ENCODE measurements at places on chromosomes 2 and 18.

DNA sequence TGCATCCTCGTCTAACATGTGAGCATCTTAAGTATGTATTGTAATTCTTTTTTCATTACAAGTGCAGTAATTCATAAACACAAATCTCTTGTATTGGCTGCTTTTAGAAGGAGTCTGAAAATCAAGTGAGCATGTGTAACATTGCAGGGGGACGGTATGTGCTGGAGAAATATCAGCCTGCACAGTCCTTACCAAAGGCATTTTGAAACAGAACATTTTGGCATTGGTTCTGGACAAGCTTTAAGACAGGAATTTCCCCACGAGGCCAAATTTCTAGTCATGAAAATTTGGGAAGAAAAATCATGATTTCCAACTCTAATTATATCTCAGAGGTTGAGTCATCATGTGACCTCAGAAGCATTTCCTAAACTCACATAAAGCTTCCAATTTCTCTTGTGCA is 24.7 kb upstream of the NRP2 start:
- no peak for DNase-seq

DNA sequence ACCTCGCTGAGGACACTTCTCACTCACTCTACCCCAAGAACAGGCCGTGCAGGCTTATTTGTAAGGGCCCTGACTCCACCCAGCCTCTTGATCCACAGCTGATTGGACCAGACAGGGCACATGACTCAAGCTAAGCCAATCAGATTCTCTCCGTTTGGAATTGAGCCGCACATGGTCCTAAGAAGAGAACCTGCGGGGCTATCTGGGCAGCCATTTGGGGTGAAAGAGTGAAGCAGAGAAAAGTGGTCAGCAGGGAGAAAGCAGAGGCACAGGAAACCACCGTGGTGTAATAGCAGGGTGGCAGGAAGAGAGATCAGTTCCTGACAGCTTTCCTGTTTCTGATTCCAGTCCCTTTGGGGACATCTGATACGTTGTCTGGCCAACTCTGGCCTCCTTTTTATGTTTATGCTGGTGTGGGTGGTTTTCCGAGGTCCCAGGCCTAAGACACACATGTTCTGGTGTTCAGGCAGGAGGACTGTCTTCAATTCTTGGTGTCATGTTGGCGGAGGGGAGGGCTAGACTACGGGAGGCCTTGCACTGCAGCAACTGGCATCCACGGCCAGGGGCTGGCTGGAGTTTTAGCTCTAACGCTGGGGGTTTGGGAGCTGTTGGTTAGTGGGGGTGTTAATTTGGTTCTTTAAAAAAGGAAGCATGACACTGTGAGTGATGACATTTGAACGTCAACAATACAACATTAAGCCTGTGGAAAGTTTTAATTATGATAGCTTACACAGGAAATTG is 26.1 kb upstream of the SPTBN1 start:
- no peak for DNase-seq

GRCh38 chr18:59264121-59264571 is 9.1 kb downstream of the RAX start:
- no peak for DNase-seq

GRCh38 chr2:46951290-46952064 is 35.9 kb upstream of the MCFD2 start:
- DNase-seq: no peak

DNA sequence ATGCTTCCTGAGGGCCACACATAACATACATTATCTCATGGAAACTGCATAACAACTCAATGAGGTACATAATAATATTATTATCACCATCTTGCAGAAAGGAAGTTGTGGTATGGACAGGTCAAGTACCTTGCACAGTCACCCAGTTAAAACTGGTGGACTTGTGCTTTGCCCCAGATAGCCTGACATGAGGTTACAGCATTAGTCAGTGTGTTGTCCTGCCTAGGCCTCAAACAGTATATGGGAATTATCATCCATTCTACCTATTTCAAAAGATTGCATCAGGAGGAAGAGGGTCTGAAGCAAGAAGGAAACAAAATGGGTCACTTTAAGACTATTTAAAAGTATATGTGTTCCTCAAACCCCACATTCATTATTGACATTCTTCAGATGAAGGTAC is 5.4 kb upstream of the ANTXR1 start:
- DNase-seq: no peak

DNA sequence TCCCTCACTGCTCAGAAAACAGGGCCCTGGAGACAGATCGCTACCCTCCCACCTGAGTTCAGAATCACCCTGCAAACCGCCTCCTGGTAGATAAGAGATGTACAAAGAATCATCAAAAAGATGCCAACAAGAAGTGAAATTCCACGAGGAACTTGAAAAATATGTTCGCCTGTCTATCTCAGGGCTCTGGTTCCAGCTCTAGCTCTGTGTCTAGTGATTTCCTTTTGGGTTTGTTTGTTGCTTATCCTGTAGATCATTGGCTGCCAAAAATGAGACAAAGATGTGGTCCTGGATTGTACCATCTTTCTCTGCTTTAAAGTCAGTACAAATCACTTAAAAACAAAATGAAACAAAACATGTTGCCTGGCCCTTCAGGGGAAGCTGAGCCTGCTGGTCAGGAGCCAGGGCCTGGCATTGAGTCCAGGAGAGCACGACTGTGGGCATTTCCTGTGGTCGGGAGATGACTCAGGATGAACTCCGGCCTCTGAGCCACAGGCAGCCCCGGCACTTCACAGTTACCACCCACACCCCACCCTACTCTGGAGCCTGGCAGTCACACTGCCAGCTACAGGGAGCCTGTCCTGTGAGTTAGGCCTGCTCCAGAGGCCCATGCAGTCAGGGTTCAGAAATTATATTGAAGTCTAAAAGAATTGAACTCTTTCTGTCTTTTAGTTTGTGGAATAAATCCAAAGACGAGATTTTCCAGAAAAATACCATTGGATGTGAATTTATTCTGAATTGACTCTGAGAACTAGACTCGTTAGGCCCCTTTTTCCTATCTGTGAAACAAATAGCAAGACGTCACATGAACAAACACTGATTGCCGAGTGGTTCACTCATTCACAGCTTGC is 8.0 kb upstream of the ITGB6 start:
- DNase-seq: no peak

- DNase-seq: no peak
Measured at GRCh38 chr2:144524118-144525009, 4.4 kb upstream of the ZEB2 start.

GRCh38 chr2:26628561-26629345 is 12.4 kb downstream of the CIB4 start:
- DNase-seq: no peak

DNA sequence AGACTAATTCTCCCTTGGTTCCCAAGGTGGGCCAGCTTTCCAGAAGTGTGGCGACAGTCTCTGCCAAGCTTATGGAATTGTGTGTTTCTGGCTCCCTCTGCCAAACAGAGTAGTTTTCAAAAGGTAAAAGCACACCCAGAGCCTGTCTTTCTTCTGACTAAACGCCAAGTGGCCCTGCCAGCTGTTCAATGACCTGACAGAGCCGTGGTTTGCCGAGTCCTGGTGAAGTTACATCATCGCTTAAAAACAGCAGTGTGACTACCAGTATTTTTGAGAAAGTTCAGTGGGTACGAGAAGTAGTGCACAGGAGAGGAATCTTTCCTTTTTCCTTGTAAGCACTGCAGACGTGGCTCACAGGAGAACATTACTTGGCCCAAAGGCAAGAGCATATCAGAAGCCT is 1.9 kb downstream of the PER2 start:
- DNase-seq: no peak

- no peak for DNase-seq
Measured at GRCh38 chr2:143477714-143478443, 348.7 kb downstream of the ARHGAP15 start.

DNA sequence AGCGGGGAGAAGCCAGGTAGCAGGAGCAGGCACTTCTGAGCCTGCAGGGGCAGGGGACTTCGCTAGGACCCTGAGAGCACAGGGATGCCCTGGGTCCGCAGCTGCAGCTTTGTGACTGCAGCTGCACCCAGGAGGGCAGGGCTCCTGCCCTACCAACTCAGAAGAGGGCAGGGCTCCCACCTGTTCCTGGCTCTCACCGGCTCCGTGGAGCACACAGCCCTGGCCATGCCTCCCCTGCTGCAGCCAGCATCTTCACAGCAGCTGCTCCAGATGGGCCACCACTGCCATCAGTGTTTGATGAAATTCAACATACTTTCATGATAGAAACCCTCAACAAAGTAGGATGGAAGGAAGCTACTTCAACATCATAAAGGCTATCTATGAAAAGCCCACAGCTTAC is 92.7 kb downstream of the FAM210A start:
- no peak for DNase-seq

DNA sequence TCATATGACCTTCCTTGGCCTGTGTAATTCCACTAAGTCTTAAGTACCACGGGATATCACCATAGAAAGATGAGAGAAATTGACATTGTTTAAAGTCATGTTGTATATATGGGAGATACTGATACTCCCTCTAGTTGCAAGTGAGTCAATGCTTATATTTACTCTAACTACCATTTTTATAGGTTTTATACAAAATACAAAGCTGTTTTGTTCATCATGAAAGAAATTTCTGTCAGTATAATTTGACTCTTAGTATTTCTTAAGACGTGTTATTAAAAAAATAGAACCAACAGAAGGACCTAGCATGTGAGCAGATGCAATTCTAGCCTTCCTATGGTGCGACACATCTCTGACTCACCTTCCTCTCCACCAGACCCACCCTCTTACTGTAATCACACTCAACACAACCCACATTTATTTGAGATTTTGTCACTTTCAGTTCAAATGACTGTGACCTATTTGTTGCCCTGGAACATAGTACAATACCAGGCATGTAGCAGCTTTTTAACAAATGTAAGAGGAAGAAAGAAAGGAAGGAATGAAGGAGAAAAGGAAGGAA is 453.1 kb downstream of the CMPK2 start:
- no peak for DNase-seq

DNA sequence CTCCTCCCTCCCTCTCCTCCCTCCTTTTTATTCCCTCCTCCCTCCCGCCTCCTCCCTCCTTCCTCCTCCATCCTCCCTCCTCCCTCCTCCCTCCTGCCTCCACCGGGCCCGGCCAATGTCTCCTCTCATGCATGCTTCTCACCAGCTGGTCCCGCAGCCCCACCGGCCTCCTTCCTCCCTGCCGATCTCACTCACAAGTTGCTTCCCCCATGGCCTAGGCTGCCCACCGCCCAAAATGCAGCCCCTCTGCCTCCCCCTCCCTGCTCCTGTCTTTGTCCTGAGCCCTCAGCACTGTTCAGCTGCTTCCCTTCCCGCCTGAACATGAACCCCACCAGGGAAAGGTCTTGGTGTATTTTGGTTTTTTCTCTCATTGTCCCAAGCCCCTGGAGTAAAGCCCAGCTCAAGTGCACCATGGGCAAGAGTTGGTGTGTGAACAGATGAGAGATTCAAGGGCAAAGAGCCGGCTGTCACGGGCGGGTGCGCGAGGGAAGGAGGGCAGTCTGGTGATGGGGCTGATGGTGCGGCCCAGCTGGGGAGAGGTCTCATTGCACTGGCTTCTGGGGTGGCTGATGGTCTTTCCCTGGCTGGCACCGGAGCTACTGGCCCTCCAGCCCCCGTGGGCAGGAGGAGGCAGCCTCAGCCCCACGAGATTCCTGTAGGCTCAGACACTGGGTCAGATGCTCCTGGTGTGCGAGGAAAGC is 117.6 kb downstream of the TWIST2 start:
- DNase-seq: no peak

DNA sequence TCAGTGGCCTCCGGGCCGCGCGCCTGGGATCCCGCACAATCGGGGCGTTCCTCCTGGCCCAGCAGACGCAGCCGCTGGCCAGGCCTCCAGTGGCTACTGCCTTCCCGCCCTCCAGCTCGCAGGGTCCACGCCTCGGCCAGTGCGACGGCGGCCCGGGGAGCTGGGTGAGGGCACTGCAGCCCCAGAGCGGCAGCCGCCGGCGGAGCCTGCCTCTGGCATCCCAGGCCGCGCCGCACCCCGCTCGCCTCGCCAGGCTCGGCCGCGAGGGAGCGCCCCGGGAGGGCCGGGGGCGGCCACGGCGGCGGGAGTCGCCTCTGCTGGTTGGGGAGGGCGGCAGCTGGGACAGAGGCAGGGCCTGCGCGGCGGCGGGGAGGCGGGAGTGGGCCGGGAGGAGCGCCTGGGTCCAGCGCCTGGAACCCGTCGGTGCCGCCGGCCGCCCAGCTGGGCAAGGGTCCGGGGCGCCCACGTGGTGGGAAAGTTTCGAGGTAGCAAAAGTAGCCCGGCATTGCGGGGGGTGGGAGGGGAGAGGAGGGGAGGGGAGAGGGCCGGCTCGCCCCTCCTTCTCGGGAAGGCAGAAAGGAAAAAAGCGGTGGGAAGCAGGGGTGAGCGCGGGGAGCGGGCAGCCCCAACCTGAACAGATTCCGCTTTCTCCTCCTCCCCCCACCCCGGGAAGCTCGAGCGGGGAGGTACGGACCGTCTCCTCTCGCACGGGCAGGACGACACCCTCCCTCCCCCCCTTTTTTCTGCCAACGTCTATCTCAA is 1.5 kb upstream of the INHBB start:
- DNase-seq: no peak

DNA sequence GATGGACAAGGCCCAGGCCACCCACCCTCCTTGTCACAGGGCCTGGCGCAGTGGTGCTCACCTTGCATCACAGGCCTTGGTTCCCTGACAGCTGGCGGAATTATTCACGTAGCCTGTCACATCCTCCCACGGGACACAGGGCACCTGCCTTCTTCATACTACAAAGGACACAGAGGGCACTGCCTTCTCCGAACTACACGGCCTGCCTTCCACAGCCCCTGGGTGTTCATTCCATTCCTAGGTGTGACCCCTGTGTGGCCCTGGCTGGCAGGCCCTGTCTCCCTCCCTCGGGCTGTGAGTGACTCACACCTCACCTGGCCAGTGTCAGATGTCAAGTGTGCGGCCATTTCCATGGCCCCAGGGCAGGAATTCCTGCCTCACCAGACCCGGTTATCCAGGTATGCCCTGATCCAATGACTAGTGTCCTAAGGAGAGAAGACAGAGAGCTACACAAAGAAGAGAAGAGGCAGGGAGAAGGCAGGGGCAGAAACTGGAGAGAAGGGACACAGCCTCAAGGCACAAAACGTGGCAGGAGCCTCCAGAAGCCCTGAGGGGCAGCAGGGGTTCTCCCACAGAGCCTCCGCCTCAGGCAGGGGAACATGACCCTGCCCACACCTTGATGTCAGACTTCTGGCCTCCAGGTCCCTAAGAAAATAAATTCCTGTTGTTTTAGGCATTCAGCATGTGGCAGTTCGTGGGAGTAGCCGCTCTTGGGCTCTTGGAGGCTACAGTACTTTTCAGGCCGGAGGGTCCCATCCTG is 43.4 kb downstream of the MBP start:
- DNase-seq: peak; percentile 71

DNA sequence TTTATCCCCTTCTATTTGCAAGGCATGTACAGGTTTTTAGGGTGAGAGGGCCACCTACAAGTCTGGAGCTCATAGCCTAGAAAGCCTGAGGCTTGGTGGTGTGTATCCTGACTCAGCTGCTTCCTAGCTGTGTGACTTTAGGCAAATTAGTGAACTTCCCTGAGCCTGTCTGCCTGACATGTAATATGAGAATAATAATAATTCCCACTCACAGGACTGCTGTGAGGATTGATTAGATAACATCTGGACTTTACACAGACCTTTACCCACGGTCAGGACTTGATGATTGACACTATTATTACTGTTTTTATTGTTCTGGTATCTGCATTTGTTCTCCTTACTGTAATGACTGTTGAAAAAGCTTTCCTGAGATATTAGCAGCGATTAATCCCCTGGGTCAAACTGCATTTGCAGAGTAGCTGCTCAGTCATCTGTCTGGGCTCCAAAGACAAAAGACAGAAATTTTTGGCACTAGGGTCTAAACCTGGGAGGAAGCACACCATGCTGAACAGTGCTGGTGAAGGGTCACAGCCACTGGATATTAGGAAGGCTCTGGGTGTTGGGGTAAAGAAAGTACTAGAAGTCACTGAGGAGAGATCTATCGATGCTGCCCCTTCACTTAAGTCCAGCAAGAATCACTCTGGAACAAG is 276.5 kb upstream of the FN1 start:
- DNase-seq: no peak

Data from iPS DF 19.7 (cell line).